NCI-H146 (cell line): ENCODE measurements at places on chromosomes 2 and 18.

DNA sequence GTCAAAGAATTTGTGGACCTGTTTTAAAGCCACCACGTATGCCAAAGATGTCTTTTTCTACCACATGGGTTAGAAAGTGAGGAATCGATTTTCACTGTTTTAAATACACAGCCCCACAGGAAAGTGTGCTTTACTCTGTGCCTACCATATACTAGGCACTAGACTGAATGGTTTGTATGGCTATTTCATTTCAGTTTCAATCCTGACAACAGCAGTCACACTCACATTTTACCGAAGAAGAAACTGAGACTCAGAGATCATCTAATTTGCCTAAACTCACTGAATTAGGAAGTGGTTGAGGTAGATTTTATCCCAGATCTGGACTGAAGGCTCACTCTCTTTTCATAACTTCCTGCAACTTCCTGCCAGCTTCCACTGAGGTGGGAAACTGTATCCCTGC lies 176.4 kb downstream of the ALK start:
- no peak for DNase-seq

- no peak for DNase-seq
Observed at GRCh38 chr2:49342156-49342555, 187.8 kb upstream of the FSHR start.

- no peak for DNase-seq
Observed at GRCh38 chr2:168749297-168749696, 53.1 kb upstream of the NOSTRIN start.

GRCh38 chr18:32899819-32900218 lies 127.0 kb upstream of the KLHL14 start:
- no peak for DNase-seq

DNA sequence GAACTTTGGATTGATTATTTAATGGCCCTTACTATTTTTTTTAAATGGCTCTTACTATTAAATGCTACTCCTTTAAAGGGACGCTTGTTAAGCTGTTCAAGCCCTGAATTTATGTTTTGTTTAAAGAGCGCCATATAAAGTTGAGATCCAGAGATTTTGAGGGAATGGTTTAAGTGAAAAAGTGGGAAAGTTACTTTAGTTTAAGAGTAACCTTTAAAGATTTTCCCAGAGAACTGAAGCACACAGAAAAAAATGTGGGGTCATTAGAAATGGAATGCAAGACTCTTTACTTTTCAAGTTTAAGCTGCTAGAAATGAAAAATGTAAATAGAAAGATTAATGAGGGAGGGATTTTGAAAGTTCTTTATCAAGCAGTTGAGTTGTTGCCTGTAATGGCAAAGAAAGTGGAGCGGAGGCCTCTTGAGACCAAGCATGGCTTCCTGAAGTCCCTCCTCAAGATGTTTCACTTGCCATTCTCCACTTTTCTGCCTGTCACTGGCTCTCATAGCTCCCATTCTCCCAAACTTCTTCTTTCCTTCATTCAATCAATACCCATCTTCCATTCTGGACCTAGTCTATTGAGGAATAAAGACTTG lies 93.2 kb downstream of the KCNS3 start:
- DNase-seq, result no peak

DNA sequence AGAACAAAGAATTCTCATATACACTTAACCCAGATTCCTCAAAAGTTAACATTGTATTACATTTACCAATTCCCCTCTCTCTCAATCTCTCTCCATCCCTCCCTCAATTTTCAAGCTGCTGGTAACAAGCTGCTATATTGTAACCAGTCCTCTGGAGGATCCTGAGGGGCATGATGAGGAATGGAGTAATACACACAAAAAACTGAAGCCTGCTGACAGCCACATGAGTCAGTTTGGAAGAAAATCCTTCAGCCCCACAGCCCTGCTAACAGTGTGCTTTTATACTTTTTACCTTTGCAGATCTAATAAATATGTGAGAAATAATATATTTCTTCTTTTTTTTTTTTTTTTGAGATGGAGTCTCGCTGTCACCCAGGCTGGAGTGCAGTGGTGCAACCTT lies 165.7 kb upstream of the RAB12 start:
- no peak for DNase-seq

DNA sequence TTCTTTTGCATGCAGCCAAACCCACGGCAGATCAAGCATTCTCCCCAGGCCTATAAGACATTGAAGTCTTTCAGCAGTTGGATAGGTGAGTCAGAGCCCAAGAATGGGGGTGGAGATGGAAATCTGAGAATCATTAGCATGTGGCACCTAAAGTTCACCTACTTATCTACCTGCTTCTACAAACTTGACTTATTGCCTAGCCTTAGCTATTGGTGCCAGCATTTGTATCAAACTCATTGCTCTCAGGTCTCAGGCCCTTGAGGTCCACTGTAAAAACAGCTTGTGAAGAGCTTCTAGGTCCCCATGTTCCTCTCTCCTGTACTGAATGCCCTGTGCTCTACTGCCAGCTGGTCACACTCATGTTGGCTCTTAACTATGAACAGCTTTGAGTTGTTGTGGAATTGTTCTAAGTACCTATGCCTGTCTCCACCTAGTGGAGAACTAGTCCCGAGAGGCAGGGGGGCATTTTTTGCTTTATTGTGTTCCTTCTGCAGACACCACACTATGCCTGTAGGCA lies 278.4 kb upstream of the SPRED2 start:
- DNase-seq, result no peak

DNA sequence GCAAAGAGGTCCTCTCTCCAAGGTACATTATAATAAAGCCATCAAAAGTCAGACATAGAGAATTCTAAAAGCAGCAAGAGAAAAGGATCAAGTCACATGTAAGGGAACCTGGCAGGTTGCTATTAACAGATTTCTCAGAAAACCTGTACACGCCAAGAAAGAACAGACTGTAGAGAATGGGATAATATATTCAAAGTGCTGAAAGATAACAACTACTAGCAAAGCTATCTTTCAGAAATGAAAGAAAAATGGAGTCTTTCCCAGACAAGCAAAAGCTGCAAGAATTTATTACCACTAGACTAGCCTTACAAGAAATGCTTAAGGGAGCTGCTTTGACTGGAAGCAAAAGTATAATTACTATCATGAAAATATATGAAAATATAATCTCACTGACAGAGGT lies 81.5 kb downstream of the PTPN2 start:
- no peak for DNase-seq

GRCh38 chr2:69703189-69703588 lies 38.7 kb upstream of the ANXA4 start:
- DNase-seq, result no peak

DNA sequence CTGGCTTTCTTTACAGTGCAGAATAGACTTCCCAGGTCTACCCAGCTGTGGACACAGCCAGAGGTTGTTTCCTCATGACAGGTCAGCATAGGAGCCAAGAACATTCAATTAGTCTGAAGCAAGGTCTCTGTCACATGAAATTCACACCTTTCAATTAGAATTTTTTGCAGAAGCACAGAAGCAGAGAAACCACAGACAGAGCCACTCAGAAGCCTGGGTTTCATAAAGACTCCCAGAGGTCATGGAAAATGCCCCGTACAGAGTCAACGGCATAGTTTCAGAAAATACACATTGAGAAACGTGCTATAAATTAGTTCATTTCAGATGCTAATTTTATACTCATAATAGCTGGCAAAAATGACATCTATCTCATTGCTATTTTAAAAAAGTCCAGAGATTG lies 87.0 kb upstream of the TMEM200C start:
- no peak for DNase-seq

- DNase-seq, result no peak
Observed at GRCh38 chr18:42141439-42141838, 186.4 kb downstream of the PIK3C3 start.

DNA sequence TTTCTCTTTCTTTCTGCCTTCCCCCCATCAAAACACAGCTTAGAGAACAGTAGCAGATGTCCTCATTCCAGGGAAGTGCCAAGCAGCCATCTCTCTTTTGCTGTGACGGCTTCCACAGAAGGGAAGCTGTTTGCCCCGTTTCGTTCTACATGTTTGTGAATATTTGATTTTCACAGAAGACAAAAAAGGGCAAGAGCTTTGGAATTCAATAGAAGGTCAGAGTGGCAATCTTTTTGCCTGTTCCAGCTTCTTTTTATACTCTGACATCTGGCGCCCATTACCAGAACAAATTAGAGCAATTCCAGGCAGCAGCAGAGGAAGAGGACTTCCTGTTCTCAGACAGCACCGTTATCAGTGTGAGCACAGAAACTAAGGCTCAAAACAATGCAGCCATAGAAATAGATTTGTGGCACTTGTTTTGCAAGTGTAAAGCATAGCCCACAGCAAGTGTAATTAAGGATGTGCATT lies 79.0 kb upstream of the CDH19 start:
- DNase-seq, result peak; percentile 93

GRCh38 chr2:212984129-212984528 lies 167.3 kb downstream of the IKZF2 start:
- no peak for DNase-seq

DNA sequence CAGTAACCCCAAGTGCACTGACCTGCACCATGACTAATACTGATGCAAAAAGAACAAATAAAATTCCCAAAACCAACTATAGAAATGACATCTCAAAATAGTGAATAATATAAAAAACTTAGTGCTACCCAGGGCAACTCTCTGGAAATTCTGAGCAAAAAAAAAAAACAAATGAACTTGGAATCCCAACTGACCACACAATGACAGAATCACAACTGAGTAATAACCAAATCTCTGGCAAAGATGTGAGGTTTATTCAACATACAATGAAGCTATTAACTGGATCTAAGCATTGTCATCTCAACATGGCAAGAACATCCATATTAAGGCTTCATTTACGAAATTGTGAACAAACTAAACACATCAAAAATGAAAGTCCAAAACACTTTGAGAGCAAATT lies 22.7 kb downstream of the EXOC6B start:
- DNase-seq, result no peak

DNA sequence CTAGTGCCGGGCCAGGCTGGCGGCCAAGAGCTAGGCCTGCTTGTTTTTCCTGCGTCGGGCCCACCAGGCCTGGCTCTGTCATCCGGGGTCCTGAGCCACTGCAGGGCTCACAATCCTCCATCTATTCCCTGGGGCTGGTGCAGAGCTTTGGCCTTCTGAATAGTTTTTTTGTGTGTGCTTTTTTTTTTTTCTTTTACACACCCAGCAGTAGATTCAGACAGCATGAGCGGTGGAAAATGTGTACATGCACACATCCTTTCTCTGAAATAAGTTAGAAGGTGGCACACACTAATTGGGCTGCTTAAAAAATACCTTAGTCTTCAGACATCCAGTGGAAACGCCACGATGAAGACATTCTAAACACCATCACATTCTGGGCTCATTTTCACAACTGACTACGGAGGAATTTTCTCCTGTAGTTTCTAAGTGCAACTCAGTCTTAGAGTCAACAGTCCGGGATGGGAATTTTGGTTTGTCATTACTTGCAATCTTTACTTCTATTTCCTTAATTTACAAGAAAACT lies 6.1 kb downstream of the ZFP36L2 start:
- DNase-seq, result no peak

DNA sequence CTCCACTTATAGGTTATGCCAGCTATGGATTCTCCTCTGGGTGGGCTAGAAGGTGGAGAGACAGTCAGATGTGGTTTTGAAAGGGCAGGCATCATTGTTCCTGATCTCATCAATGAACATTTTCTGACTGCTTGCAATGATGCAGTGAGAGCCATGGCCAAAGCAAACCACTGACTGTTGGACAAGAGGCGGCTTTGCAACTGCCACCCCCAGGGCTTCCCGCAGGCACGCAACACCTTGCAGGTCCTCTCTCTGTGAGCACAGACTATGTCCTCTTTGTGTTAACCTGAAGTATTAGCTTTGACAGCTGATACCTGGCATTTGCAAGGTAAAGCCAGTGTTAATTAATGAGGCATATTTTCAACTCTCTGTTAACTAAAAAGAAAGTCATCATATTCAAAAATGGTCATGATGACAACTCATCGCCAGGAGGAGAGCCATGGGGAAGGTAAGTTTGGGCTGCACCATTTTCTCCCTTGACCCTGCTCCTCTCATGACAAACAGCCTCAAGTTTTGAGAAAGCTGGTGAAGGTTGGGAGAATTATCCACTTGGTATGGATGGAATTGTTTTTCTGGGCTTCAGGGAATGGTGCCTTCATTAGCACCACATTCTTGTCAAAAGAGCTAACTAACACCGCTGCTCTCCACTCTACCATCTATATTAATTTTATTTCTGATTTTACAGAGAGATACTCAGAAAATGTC lies 14.9 kb upstream of the FAM124B start:
- no peak for DNase-seq

DNA sequence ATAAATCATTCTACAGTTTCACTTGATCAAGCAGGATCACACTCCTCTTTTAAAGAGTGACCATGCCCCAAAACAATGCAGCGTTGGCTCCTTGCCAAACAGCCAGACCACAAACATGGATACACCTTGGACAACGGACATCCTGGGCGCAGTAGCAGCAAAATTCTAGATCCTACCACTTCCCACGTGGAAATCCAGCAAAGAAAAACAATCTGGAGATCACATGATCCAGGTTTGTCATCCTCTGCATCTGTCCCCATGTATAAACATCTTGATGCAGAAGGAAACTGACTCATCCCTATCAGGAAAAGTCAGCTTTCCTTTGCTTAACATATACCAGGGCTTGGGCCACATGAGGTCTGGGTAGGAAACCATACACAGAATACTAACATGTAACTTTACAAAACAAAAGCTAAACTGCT lies 53.1 kb downstream of the ZNF521 start:
- DNase-seq, result no peak

DNA sequence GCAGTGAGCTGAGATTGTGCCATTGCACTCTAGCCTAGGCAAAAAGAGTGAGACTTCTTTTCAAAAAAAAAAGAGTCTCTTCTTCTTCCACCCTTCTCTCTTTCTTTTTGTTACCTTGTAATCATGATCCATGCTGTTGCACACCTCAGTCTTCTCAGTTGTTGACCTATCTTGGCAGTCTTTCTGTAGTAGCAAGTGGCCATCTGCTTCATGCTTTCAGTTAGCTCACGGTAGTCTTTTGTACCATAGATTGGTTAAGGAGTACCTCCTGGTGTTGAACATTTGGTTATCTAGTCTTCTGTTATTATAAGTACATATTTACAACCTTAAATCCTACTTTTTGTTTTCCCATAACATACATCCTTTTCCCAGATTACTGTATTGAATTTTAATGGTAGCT lies 3.1 kb downstream of the GORASP2 start:
- no peak for DNase-seq

- DNase-seq, result no peak
Observed at GRCh38 chr2:46544581-46544980, 65.2 kb downstream of the TMEM247 start.

DNA sequence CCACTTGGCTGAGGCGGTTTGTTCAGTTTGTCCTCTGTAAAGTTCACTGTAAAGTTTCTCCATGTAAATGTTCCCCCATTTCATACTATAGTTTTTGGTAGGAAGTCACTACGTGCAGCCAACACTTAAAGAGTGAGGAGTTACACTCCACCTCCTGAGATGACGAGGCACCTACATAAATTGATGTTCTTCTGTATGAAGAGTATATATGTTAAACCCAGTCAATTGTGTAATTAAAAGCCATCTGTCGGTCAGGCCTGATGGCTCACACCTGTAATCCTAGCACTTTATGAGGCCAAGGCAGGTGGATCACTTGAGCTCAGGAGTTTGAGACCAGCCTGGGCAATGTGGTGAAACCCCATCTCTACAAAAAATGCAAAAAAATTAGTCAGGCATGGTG lies 7.6 kb downstream of the PIGN start:
- DNase-seq, result peak; percentile 32

- peak; percentile 4 for DNase-seq
Observed at GRCh38 chr2:17162713-17163112, 355.5 kb downstream of the RAD51AP2 start.

- no peak for DNase-seq
Observed at GRCh38 chr2:235570966-235571692, 77.3 kb downstream of the AGAP1 start.

GRCh38 chr2:218024871-218025270 lies 22.1 kb upstream of the TNS1 start:
- DNase-seq, result no peak

GRCh38 chr18:77201506-77201905 lies 48.1 kb upstream of the GALR1 start:
- no peak for DNase-seq
